Stimulated activated CD4-positive, alpha-beta T cell treated with anti-CD3 and anti-CD28 coated beads, Interleukin-15, amount 100 ng/mL, for 1 hour (primary cell): ENCODE measurements at places on chromosomes 6 and 20.

DNA sequence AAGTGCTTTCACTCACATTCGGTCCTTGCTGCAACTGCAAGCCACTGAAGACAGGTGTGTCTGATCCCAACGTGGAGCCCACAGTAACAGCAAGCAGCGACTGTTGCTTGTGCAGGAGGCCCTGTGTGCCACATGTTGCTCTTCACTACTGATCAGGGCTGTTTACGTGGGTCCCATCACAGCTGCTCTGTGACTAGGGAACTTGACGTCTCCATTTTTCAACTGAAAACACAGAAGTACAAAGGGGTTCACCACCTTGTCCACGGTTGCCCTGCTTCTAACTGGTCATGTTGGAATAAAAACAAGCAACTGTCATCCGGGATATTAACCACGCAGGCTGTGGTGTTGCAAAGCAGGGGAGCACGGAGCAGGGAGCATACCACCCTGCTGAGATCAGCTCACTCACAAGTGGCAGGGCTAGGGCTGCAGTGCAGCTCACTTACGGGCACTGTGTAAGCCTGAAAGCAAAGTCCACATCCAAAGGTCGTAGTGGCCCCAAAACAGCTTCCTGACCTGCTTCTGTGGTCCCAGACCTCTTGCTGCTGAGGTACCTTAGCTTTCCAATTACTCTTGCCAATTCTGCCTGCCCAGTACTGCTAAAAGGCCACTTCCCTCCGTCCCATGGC is 105.8 kb upstream of the DUSP22 start:
- no peak for DNase-seq

GRCh38 chr6:119329794-119330180 is 19.8 kb downstream of the MAN1A1 start:
- DNase-seq = no peak

DNA sequence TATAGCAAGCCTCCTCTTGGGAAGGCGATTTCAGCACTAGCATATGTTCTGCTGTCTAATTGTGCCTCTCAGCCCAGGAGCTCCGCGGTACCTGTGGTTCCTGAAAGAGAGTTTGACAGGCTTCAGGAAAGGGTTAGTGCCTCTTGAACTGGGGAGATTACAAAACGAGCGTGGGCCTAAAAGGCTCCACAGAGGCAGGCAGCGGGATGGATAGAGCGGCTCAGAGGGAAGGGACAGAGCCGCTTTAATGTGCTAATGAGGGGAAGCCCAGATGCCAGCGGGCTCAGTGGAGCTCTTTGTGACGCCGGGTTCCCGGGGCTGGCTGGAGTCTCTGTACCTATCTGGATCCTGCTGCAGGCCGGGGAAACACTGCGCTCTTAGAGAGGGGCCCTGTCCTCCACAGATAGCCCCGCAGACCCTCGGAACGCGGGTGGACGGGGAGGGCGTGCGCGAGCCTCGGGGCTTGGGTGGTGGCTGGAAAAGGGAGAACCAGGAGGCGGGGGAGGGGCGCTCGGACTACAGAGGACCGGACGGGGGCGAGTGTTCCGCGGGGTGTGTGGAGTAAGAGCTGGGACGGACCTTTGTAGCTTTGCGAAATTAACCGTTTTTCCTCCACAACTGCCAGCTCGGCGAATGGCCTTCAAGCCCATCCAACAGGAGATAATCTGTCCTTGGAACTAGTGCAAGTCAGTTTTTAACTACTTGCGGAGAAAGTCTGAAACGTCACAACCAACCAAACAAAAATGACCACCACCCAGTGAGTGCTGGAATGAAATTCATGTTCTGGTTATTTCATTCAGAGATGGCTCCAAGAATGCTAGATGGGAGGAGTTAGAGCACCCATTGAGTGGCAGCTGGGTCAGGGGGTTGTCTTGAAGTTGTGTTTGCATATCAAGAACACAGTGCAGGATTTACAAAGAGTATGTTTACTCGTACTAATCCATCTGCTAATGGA is 13.0 kb downstream of the SLC35F1 start:
- DNase-seq = no peak

DNA sequence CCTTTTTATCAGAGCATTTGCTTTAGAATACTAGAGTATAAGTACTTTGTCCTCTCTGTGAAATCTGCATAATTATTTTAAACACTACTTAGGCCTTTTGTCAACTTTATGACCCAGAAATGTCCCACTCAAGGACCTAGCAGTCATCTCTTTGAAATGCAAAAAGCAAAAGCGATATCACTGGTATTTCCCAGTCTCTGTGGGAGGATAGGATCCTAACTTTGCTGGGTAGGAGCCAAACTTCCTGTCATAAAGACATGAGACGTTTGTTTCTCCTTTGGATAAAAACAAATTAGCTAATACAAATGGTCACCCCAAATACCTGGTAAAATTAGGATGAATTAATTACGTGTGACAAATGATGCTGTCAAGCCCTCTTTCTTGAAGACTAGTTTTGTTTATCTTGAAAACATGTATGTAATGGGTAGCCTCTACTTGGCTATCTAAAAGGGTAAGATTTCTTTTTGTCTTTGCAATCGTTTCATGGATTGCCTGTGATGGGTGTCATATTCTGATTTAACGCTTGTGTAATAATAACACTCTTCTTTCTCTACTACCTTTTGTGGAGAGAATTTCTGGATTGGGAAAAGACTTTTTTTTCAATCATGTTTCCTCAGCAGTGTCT is 36.2 kb downstream of the DCDC2 start:
- no peak for DNase-seq

- no peak for DNase-seq
Observed at GRCh38 chr6:40550202-40551101, 36.7 kb downstream of the LRFN2 start.

- no peak for DNase-seq
Observed at GRCh38 chr6:105207524-105208269, 27.9 kb upstream of the POPDC3 start.

GRCh38 chr20:44118185-44119033 is 68.6 kb downstream of the JPH2 start:
- no peak for DNase-seq

DNA sequence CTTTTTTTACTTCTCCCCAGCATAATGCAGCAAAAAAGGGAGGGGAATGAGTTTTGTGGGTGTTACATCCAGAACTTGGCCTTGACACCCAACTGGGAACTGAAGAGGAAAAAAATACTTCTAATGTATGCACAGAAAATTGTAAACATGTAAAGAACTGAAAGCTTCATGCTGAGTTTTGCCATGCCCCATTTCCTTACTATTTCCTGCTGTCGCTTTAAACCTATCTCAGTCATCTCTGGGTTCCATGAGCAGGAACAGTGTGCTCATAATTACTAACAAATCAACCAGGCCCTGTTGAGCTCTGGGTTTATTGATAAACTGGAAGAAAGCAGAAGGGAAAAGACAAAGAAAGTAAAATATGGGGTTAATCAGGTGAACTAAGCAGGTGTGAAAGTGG is 14.2 kb downstream of the TFAP2B start:
- DNase-seq = no peak

- DNase-seq = no peak
Observed at GRCh38 chr6:169397684-169398083, 144.0 kb upstream of the THBS2 start.
